Skin of body (tissue), 3 donors: ENCODE measurements at places on chromosomes 11 and 22. TPM values are rescaled to one million over a fixed set of nuclear protein-coding genes. Genes with fewer than 3 reads are reported as not detected.

PHOX2A gene
- not detected for total RNA-seq

SNAP29 gene
- 6.6 TPM for total RNA-seq

RFPL1 gene
- not detected for total RNA-seq

SYCE3 gene
- not detected for total RNA-seq

SLC22A9 gene
- total RNA-seq: not detected

TBX10 gene
- not detected for total RNA-seq

RAG2 gene
- 0.30 TPM for total RNA-seq

OR8K3 gene
- total RNA-seq: not detected

PTPRJ gene
- total RNA-seq: 8.1 TPM

RSF1 gene
- total RNA-seq: 64.4 TPM

HOATZ gene
- not detected for total RNA-seq

OR6T1 gene
- total RNA-seq: not detected

DEFB131B gene
- not detected for total RNA-seq

ELFN2 gene
- 0.30 TPM for total RNA-seq

LIF gene
- total RNA-seq: 1.9 TPM

MYEOV gene
- 4.2 TPM for total RNA-seq

GP1BB gene
- 2.0 TPM for total RNA-seq

HMOX1 gene
- total RNA-seq: 11.1 TPM
